Ascending aorta (tissue), 2 donors: ENCODE measurements at places on chromosomes 3 and 15.

DNA sequence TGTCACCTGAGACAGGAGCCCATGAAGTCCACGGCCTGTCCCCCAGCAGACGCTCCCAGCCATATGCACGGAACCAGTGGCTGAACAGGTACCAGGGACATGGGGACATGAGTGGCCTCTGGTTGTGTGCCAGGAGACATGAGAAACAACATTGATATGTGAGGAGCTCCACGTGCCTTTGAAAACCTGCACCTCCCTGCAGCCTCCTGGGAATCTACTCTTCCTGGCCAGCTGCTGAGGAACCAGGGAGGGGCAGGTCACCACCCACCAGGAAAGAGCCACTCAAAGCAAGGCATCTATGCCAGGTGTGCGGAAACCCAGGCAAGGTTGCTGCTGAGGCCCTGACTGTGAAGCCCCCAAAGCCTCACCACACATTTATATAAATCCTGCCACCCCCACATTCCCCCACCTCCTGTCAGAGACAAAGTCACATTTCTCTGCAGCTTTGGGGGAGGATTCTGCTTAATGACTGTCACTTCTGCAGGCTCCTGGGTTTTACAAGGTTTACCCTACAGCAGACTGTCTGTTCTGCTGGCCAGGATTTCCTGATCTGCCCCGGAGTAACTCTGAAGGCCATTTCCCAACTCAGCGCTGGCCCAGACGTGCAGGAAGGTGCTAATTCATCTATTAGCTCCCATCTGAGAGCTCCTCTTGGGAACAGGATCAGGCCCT, 110.8 kb downstream of the ADCY5 start:
- DNase-seq = no peak

GRCh38 chr3:127137757-127138536, 55.0 kb upstream of the PRR23E start:
- DNase-seq = no peak

- DNase-seq = no peak
Observed at GRCh38 chr3:197001106-197001971, 28.3 kb downstream of the MELTF start.

DNA sequence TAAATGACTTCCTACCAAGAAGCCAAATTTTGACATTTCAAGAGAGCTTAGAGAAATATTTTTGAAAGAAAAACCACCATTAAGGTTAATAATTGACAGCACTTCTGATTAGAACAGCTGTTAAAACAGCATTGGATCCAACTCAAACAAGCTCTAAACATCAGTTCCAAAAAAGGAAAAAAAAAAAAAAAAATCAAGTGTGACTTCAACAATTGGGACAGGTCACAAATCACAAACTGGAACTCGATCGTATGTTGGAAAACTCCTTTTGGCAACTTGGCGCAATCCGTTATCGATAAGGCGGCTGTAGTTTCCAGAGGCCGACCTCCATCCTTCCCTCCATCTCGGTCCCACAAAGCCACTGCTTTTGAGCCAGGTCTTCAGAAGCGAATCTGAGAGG, 17.8 kb downstream of the TLE3 start:
- no peak for DNase-seq

DNA sequence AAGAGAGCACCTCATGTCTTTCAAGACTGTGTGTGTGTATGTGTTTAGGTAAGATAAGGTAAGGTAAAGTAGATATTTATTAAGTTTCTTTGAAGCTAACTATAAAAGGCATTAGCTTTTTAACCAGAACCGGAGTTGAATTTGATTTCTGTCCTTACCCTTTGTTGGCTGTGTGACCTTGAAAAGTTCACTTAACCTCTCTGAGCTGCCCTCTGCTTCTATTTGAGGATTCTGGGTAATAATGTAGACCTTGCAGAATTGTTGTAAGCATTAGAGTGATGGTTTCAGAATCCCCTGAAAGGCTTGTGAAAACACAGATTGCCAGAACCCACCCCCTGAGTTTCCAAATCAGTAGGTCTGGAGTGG, 21.6 kb upstream of the SACM1L start:
- DNase-seq = no peak

DNA sequence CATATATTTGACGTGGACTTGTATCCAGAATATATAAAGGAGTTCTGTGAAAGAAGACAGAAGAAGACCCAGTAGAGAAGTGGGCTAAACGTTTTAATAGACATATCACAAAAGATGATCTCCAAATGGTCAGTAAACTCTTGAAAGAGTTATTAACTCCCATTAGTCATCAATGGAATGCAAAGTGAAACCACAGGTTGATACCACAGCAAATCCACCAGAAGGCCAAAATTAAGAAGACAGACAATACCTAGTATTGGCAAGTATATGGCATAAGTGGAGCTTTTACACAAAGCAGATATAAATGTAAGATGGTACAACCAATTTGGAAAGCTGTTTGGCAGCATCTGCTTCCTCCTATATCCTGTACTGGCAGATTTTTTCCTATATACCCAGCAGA, 6.0 kb downstream of the SPATA16 start:
- no peak for DNase-seq

DNA sequence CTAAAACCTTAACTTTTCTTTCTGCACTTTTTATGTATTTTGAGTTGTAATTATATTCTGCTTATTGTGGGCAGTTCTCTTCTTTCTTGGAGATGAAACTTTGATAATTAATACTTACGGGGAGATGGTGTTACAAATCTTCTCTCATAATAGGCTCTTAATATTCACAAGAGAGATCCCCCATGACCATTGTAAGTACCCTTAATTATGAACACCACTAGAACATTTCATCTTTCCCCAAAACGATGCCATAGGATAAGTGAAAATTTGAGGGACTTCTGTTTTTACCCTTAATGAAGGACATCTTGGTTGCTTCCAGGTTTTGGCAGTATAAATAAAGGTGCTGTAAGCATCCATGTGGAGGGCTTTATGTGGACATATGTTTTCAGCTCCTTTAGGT, 60.7 kb downstream of the PIAS1 start:
- no peak for DNase-seq

- DNase-seq = no peak
Observed at GRCh38 chr15:62279041-62279440, 114.0 kb upstream of the C2CD4B start.

DNA sequence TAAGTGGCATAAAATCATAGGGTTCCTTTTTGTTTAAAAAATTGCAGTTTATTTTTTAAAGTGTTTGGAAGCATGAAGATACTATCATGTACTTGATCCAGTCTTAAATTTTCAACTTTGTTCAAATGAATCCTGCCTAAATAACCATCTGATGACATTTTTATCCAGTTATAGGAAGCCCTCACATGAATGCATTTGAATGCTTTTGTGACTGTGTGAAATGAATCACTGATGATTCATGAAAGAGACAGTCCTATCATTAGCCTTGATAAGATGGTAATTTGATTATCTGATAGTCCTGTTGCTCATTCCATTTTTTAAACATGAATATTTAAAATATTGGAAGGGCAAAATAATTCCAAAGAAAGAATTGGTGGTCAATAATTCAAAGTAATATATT, 401.9 kb upstream of the ROBO2 start:
- DNase-seq = no peak

DNA sequence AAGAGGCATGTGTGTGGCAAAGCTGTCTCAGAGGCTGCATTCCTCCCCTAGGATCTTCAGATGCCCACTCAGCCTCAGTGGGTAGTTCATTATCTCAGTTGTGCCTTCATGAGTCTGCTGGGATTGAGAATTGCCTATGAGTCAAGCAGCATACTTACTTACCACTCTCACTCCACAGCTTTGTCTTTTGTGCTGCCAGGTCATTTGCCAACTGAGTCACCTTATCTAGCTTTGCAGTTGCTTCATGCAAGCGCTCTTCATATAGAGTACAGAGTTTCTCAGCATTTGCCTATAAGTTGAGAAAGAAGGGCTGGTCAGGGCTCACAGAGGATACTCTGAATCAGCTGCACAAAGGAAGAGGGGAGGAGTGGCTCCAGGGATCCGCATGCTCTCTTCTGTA, 89.5 kb downstream of the MYH15 start:
- DNase-seq = no peak

- DNase-seq = no peak
Observed at GRCh38 chr3:8768364-8769087, 887 bp downstream of the OXTR start.

- DNase-seq = no peak
Observed at GRCh38 chr3:187979564-187979963, 174.4 kb upstream of the LPP start.

DNA sequence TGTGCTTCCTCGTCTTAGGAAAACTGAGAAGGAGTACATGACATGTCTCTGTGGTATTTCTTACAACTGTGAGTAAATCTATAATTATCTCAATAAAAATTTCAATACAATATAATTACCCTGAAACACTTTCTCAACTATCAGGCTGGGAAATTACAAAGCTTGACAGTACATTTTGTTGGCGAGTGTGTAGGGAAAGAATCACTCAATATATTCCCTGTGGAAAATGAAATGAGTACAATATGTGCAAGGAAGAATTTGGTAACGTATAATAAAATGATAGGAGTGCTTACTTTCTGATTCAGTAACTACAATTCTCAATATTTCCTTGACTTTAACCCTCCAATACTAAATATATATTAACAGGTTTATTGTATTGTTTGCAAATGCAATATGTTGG, 818.2 kb upstream of the CADM2 start:
- no peak for DNase-seq

DNA sequence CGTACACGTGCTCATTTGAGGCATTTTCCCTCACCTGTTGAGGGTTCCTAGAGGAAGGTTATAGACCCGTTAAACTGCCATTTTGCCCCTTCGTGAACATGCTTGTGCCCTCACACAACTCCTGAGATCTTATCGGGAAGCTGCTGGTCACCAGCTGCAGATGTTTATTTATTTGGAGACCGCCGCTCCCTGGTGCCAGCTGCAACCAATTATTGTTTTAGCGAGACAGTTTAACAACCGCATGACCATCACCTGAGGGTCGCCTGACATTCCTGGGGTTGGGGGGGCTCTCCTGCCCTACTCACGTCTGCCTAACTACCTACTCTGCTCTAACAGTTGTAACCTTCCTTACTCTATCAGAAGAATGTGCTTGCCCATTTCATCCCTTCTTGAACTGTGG, 292.5 kb downstream of the MCTP2 start:
- no peak for DNase-seq

GRCh38 chr3:150779402-150779858, 16.5 kb upstream of the SIAH2 start:
- DNase-seq = no peak

DNA sequence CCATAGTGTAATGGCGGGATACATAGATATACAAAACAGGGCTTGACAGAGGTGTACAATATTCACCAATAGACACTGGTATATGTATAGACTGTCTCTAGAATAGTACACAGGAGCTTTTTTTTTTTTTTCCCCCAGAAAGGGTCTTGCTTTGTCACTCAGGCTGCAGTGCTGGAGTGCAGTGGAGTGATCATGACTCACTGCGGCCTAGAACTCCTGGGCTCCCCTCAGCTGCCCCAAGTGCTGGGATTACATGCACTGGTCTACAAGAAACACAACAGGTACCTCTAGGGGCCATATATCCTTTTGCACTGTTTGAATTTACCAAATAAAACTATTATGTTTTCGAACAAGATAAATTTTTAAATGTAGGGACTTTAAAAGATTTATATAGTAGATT, 12.3 kb downstream of the RHOA start:
- DNase-seq = no peak

DNA sequence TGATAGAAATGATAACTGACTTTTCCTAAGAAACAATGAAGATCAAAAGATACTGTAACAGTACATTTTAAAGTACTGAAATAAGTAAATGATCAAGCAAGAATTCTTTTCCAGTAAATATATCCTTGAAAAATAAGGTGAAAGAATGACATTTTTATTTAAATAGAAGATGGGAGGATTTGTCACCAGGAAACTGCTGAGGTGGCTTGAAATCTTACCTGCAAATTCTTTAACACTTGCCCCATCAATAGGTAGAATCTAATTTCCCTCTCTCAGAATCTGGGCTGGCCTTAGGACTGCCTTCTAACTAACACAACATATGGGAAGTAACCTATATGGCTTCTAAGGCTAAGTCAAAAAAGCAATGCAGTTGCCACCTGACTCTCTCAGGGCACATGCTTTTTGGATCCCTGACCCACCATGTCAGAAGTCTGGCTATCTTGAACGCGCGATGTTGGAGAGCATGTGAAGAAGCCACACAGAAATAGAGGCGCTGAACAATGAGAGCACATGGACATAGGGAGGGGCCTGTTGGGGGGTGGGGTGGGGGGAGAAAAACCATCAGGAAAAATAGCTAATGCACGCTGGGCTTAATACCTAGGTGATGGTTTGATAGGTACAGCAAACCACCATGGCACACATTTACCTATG, 11.5 kb downstream of the ACSBG1 start:
- no peak for DNase-seq

DNA sequence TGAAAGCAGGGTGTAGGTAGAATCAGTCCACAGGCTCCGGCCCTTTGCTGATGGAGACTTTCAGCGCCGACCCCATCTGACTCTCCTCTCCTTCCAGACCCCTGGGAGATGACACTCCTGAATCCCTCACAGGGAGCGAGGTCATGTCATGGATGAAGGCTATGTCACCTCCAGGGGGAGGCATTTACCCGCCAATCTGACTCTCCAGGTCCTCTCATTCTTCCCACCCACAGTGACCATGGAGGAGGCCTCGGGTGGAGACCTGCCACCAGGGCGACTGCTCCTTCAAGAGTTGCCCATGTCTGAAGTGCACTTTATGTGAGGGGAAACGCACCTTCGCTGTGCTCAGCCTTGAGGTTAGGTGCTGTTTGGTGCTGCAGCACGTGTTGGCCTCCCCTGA, 112.7 kb downstream of the KLF13 start:
- no peak for DNase-seq
